Stimulated activated CD8-positive, alpha-beta memory T cell treated with anti-CD3 and anti-CD28 coated beads, Interleukin-4, amount 100 ng/mL, for 24 hours (primary cell): ENCODE measurements at places on chromosomes 1 and 21.

DNA sequence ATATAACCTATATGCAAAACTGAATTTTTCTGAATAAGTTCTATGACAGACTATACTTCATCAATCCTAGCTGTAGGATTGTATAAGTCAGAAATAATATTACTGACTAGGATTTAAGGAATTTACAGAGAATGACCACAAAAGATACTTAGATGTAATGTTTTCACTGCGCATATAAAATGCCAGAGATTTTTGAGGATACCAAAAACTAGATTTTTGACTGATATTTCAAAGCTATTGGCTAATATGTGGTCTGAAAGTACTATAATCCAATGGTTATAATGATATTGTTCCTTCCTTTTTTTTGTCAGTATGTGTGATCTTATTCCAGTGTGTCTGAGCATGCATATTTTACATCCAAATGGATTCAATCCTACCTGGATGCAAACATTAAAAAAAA is 17.0 kb upstream of the IFI44L start:
- no peak for DNase-seq

DNA sequence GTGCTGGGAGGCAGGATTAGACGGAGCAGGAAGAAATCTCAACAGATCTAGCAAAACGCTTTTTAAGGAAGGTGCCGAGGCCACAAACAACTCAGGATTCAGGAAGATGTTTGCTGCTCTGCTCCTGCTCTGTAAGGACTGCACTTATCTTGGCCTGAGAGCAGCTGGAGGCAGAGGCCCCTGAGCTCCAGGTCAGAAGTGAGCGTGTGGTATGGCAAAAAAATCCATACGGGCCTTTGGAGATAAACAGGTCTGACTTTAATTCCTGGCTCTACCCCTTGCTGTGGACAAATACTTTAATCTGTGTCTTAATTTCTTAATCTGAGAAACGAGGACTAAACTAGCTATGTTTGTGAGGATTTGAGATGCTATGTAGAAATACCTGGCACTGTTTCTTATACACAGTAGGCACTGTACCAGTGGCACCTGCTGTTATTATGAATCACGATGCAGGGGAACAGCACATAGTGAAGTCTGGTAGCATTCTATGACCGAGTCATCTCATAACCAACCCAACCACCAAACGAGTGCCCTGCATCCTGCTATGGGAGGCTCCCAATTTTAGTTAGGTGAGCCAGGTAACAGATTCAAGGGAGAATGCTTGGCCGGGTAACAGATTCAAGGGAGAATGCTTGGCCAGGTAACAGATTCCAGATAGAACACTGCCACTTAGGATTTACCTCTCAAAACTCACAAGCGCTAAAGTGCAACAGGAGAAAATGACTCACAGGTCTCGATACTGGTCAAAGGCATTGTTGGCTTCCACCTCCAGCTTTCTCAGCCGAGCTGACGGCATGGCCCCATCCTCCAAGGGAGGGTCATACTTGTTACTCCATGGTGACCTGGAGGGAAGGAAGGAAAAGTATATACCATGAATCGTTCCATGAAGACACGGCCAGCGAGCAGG is 65.9 kb downstream of the SLC66A1 start:
- no peak for DNase-seq

- DNase-seq: no peak
Measured at GRCh38 chr1:16980473-16981268, at the start of gene MFAP2. TSS of gene MFAP2 (minus strand) at chr1:16980620. CDS start at chr1:16978273, 2,347 bp downstream.

- no peak for DNase-seq
Measured at GRCh38 chr21:35509001-35509704, 460.1 kb upstream of the RUNX1 start.

- DNase-seq: no peak
Measured at GRCh38 chr1:156579472-156579871, at the start of gene TTC24. TSS of gene TTC24 (plus strand) at chr1:156579723. CDS start at chr1:156581365, 1,642 bp downstream.

DNA sequence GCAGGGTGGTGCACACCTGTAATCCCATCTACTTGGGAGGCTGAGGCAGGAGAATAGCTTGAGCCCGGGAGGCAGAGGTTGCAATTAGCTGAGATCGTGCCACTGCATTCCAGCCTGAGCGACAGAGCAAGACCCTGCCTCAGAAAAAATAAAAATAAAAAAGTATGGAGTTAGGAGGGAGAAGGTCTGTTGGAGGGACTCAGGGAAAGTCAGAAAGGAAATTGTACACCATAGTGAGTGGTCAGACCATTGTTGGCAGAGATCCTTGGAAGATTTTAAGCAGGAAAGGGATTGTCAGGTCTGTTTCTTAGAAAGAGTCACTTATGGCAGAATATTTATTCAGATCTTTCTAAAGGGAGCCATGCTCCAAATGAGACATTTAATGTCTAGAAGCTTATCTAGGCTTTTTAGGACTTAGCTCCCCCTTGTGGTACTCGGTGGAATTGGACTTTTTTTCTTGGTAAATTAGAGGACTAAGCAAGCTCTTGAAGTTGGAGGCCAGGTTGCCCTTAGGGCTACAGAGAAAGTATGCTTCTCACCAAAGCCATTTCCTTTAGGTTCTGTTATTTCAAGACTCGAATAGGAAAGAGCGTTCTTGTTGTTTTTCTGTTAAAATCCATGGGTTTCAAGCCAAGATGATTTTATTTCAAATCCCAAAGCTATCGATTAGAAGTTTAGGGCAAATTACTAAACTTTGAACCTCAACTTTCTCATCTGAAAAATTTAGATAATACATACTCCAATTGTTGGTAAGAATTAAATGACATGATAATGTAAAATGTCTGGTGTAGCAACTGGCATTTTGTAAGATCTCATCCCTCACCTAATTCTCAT is 16.5 kb downstream of the MIA3 start:
- no peak for DNase-seq

- DNase-seq: no peak
Measured at GRCh38 chr1:100556925-100557605, 19.1 kb downstream of the GPR88 start.

GRCh38 chr1:36512842-36513241 is 30.1 kb upstream of the CSF3R start:
- DNase-seq: no peak

DNA sequence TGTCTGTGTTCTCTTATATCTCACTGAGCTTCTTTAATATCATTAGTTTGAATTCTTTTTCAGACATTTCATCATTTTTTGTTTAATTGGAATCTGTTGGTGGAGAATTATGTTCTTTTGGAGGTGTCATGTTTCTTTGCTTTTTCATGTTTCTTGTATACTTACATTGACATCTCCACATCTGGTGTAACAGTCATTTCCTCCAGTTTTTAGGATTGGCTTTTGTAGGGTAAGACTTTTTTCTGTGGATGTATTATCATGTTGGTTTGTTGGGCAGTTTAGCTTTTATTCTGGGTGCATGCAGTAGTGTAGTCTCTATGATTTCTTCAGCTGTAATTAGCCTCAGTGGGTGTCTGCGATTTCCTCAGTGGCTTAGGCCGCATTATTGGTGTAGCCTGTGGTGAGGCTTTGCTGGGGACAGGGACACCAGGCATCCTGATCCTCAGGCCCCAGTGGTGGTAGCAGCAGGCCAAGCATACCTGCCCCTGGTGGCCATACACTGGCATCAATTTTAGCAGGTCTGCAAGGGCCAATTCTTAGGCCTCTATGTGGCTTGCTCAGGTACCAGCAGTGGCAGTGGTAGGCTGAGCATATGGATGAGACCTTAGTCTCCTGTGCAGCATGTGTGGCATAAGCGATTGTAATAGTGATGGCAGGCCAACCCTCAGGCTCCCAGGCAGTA is 77.6 kb upstream of the SAMD13 start:
- DNase-seq: no peak

GRCh38 chr1:47738560-47739182 is 258.5 kb downstream of the TRABD2B start:
- DNase-seq: no peak

GRCh38 chr1:42999308-42999707 is 40.6 kb upstream of the SLC2A1 start:
- no peak for DNase-seq

- DNase-seq: no peak
Measured at GRCh38 chr1:241266121-241266520, 90.9 kb downstream of the RGS7 start.

GRCh38 chr1:111593403-111594305 is 25.9 kb upstream of the RAP1A start:
- no peak for DNase-seq

GRCh38 chr1:220451532-220451931 is 76.4 kb upstream of the MARK1 start:
- no peak for DNase-seq

GRCh38 chr21:33199516-33200217 is 30.1 kb upstream of the IFNAR2 start:
- peak; percentile 61 for DNase-seq

- no peak for DNase-seq
Measured at GRCh38 chr1:227654431-227654830, 80.7 kb downstream of the JMJD4 start.

GRCh38 chr1:31482482-31483011 is 69.5 kb downstream of the SERINC2 start:
- DNase-seq: no peak

- no peak for DNase-seq
Measured at GRCh38 chr1:17549384-17549783, 9.9 kb downstream of the ARHGEF10L start.

- DNase-seq: no peak
Measured at GRCh38 chr1:29505532-29506220, 269.4 kb downstream of the PTPRU start.

GRCh38 chr1:185957441-185958363 is 223.5 kb downstream of the HMCN1 start:
- no peak for DNase-seq

DNA sequence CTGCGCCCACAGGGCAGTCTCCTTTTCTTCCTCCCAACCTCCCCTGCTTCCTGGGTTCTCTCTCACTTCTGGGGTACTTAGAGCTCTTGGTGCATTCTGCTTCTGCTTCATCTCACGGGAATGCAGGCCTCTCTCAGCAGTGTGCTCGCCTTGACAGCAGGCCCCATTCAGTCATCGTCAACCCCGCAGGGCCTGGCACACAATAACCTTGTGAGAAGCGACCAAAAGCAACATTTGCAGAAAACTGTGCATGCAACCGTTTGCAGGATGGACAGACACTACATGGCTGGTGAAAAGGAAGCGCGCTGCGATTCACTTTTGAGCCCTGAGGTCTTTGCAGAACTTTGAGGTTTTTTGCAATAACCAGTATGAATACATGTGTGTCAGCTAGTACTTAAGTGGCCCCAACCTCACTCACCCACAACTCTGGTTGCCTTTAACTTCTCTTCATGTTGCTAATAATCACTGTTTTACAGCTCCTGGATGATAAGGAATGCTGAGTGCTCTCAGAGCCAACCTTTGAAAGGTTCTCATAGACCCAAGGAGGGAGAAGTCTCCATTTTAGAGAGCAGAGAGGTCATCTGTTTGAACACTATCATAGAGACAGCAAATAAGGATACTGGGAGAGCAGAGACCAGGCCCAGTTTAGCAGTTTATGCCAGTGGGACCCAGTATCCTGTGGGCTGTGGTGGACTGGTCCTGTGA is 2.5 kb upstream of the CD160 start:
- DNase-seq: no peak

DNA sequence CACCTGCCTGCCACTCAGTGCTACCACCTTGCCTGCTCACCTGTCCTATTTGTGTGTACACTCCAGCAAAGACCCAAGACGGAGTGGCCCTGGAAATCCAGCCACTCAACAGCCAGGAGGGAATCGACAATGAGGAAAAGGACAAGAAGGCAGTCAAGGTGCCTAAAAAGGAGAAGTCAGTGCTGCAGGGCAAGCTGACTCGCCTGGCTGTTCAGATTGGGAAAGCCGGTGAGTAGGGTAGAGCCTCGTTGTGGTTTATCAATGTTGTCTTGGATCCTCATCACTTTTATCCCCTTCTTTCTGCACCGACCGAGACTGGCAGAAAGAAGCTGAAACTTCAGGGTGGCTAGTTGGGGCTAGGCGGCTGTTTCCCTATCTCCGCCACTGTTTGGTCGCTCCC is 61.4 kb upstream of the LAX1 start:
- DNase-seq: no peak

DNA sequence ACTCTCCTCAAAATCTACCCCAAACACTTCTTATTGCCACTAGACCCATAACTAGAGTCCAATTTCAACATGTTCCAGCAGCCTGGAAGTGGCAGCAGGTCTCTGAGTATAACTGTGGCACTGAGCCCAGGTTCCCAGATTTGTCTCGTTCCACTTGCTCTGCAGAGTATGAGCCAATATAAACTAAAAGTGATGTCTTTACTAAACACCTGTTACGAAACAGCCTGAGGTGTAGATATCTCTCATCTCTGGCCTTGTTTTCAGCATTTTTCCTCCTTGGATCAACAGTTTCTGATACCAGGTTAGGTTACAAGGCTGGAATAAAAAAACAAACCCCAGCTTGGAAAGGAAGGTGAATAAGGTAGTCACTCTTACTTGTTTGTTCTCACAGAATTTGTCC is 25.2 kb upstream of the PRDX6 start:
- DNase-seq: no peak

DNA sequence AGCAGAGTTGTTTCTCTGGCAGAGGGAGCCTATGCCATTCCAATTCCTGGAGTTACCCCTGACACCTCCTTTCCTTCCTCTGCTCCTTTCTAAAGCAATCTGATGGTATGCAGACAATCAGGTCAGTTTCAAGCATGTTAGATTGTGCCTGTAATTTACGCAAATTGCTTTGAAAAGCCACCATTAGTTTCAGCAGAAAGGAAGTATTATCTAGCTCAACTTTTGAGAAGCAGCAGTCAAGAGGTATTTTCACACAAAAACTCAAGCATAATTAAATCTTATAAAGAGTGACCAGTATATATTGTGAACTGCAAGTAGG is 2.2 kb downstream of the ERRFI1 start:
- DNase-seq: no peak

GRCh38 chr1:193754732-193755427 is 568.5 kb upstream of the B3GALT2 start:
- no peak for DNase-seq

- DNase-seq: no peak
Measured at GRCh38 chr1:194268839-194269238, 1082.4 kb upstream of the B3GALT2 start.

DNA sequence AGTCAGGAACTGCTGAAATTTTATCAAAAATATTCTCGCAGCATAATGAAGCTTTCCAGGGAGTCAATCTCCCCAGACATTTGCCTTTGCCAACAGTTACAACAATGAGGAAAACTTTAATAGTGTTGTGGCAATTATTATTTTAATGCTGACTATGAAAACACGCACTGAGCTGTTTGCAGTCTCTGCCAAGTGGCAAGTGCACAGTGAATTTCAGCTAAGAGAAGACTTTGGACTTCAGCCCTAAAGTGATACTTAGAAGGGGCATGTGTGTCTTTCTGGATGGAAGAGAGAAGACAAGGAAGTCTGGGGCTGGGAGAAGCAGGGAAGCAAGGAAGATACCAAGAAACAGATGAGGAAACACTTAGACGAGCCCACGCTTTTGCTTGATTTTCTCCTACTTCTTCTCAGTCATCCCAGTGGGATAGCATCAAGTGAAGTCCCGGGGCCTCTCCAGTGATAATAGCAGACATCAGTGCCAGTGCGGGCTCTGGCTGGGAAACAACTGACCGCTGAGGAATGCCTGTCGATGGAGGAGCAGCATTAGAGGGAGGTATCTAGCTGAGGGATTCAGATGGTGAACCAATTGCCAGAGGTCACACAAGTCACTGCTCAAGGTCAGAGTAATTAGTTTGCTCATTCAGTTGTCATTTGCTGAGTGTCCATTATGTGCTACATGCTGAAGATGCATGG is 196.3 kb downstream of the TTLL7 start:
- DNase-seq: no peak
